ENCODE measurements at places on chromosomes 5 and 9. TPM values are rescaled to one million over a fixed set of nuclear protein-coding genes. Genes with fewer than 3 reads are reported as not detected.

GRCh38 chr9:116288658-116289057, 135.1 kb downstream of the PAPPA start:
- DNase-seq = no peak

DNA sequence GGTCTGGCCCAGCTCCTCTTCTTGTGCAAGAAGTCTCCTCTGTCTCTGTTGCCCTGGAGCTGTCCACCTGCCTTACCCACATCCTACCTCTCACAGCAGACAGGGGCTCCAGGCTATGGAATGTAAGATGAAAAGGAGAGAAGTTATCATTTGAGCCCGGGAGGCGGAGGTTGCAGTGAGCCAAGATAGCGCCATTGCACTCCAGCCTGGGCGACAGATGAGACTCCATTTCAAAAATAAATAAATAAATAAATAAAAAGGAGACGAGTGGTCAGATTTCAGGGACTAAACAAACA, 37.5 kb upstream of the DENND4C start:
- no peak for DNase-seq

The LRRC70 gene
- total RNA-seq = 0.36 TPM

GRCh38 chr5:36734422-36734821, 128.0 kb downstream of the SLC1A3 start:
- peak; percentile 16 for DNase-seq

GRCh38 chr5:157598350-157598936, 22.9 kb upstream of the ADAM19 start:
- DNase-seq = no peak

The C5 gene
- total RNA-seq = 3.5 TPM

The BARHL1 gene
- total RNA-seq = not detected

The DMRT1 gene
- not detected for total RNA-seq

The ROR2 gene
- total RNA-seq = 37.2 TPM

DNA sequence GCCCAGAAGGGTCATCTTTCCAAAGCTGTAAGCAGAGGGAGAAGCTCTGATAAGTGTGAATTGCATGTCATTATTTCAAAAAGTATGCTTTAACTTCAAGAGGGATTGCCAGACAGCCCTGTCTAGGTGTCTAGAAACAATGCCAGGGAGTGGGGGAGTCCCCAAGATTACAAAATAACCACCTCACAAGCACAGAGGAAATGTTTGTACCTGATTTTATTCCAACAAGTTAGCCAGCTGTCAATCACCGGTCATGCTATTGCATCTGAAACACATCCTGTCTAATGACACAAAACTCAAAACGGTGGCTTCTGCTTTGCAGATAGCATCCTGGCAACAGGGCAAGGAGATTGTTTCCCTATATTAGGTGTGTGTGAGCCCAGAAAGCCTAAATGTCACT, 154.2 kb upstream of the WWC1 start:
- no peak for DNase-seq

DNA sequence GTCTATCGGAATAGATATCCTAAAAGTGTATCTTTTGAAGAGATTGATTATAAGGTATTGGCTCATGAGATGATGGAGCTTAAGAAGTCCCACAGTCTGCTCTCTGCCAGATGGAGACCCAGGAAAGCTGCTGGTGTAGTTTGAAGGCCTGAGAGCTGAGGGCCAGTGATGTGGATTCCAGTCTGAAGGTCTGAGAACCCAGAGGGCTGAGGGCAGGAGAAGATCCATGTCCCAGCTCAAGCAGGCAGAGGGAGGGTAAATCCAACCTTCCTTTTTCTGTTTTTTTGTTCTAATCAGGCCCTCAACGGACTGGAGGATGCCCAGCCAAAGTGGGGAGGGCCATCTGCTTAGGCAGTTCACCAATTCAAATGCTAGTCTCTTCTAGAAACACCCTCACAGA, 11.0 kb upstream of the ABL1 start:
- DNase-seq = no peak

DNA sequence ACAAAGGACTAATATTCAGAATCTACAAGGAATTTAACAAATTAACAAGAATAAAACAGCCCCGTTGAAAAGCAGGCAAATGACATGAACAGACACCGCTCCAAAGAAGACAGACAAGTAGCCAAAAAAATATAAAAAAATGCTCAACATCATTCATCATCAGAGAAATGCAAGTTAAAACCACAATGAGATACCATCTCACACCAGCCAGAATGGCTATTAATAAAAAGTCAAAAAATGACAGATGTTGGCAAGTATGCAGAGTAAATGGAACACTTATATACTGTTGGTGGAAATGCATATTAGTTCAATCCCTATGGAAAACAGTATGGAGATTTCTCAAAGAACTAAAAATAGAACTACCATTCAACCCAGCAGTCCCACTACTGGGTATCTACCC, 302.7 kb upstream of the RGMB start:
- DNase-seq = no peak

DNA sequence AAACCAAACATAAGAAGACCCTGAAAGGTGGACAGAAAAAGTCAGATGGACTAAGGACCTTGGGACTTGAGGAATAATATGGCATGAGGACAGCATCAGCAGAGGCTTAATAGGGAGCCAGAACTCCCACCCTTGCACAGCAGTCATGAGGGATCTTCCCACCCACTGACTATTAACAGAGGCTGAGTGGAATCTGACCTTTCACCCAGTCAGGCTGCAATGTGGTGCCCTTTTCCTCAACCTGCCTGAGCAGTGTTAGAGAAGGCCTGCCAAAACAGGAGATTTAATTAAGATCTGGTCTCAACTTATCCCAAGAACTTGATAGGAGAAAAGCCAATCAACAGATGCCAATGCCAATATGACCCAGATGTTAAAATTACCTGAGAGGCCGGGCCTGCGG, 481.9 kb downstream of the KDM4C start:
- DNase-seq = no peak

DNA sequence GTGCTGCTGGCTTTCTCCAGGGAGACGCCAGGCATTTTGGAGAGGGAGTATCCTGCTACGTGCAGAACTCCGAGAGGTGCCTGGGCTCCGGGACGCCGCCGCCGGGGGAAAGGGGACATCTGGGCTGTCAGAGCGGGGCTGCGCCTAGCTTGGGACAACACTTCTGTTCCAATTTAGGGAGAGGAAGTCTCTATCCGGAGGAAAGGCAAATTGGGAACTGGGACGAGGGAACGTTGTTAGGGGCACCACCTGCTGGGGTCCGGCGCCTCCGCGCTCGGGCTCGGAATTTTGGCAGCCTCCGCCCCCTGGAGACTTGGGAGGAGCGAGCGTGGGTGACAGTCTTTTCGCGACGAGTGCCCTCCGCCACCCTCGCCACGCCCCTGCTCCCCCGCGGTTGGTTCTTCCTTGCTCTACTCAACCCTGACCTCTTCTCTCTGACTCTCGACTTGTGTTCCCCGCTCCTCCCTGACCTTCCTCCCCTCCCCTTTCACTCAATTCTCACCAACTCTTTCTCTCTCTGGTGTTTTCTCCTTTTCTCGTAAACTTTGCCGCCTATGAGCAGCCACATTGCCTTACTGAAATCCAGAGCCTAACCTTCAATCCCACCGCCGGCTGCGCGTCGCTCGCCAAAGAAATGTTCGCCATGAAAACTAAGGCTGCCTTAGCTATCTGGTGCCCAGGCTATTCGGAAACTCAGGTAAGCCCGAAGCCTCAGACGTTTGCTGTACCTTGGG, 1.6 kb downstream of the TSLP start:
- DNase-seq = peak; percentile 40

DNA sequence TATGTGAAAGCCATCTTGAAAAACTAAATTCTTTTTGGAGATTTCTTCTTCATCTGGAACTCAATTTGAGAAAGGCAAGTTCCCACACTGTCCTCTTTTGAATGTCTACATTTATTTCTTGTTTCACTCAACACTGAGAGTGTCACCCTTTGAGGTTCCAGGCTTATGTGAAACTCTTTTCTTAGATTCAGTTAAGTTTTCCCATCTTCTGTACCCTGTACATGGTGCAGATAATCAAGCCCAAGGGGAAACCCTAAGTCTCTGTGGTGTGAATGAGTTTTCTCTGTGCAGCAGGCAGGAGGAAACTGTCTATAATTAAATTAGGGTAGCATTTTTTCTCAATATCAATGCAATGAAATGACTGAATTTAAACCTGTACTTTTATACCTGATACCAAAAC, 72.3 kb upstream of the PRLR start:
- DNase-seq = no peak

GRCh38 chr5:171309276-171310211, 496 bp downstream of the TLX3 start:
- DNase-seq = no peak

- DNase-seq = no peak
Measured at GRCh38 chr5:73155271-73156222, 17.4 kb upstream of the TMEM174 start.

- DNase-seq = no peak
Measured at GRCh38 chr5:155021842-155022241, 8.3 kb downstream of the KIF4B start.

GRCh38 chr5:6376974-6377520, 1.3 kb downstream of the MED10 start:
- no peak for DNase-seq

The SNAPC3 gene
- 24.2 TPM for total RNA-seq

DNA sequence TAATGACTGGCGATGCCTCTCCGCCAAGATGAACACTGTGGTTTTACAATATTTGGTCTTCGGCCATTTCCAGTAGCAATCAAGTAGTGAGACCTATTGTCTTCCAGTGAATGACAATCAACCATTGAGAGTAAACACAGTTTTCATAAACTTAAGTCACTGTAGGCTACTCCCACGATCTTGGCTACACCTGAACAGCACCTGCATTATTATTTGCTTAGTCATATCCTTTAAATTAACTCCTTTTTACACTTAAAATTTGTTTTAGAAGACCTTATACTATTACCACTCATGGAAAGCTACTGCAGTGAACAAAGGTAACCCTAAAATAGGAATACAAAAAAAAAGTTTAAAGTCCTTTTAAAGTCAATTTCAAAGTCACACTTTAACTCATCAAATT, 58.2 kb downstream of the ZNF354C start:
- DNase-seq = no peak

The CDX1 gene
- not detected for total RNA-seq

GRCh38 chr9:26033336-26033735, 355.1 kb upstream of the TUSC1 start:
- DNase-seq = no peak

DNA sequence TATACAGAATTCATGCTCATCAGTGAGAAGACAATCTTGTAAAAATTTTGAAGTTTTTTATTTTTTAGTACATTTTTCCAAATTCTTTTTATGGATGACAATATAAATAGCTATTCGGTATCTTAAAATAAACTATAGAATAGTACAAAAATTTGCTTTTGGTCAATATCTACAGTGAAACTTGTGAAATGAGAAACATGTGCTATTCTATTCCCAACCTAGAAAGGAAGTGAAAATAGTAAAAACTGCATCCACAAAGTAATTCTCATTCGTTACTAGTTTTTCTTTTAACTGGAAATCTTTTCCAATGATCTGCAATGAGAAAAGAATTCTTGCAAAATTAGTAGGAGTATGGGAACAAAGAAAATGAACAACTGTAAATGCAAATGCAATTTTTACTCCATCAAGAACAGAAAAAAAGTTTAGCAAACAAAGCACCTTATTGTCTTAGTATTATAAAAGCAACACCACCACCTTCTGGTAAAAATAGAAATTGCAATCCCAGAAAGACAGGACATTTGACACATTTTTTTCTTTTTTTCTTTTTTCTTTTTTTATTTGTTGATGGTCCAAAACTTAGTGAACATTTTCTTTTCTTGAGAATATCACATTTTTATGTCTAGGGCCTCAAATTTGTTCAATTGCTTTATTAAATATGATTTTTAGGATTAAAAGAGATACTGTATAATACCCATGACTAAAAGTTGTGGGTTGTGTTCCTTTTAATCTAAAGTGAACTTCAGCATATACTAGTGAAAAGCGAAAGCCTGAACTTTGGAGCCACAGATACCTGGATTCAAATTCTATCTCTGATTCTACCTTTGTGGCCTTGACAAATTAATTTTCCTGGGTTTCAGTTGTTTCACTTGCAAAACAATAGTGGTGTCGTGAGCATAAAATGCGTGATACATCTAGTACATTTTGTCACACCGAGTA, 72.3 kb downstream of the SLCO4C1 start:
- no peak for DNase-seq

DNA sequence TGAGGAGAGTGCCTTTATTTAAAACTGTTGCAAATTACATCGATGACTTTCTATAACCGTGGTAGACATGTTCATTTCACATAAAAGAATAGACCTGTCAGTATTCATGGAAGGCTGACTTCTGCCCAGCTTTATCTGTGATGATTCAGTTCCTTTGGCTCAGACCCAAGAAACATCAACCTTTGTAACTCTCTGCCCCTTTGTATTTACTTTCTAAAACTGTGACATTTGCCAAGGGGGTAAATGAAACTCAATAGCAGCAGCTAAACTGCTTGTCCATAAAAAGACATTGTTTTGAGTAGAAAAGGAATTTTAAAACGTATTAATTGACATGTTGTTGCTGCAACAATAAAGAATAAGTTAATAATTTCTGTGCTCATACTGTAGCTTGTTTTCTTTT, 137.8 kb upstream of the ANKH start:
- DNase-seq = peak; percentile 83

GRCh38 chr5:81750308-81751008, 439 bp downstream of the SSBP2 start:
- DNase-seq = no peak

DNA sequence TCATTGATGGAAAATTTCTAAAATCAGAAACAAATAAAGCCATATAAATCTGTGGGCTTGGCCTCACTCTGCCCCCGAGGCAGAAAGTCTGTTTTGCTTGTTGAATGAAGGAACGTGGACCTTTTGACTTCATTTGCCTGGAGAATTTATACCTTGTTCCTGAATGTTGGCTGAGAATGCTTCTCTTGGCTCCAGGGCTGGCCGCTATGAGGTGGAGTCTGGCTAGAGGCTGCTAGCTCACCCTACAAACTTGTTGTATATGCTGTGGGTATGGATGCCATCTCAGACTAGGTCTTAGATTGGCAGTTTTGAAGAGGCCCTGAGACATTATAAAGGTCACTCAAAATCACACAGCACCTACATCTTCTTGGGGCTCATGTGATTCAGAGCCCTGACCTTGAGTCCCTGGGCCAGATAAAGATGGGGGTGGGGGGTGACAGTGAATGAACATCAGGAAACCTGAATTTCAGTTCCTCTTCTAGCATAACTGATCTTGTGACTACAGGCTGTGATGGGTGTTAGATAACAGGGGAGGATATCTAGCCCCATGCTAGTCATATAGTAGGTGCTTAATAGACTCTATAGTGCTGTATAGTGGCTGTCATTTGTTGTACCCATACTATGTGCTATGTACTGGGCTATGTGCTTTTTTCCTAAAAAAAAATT, 2.8 kb downstream of the GM2A start:
- DNase-seq = no peak

The TMEM215 gene
- total RNA-seq = not detected

DNA sequence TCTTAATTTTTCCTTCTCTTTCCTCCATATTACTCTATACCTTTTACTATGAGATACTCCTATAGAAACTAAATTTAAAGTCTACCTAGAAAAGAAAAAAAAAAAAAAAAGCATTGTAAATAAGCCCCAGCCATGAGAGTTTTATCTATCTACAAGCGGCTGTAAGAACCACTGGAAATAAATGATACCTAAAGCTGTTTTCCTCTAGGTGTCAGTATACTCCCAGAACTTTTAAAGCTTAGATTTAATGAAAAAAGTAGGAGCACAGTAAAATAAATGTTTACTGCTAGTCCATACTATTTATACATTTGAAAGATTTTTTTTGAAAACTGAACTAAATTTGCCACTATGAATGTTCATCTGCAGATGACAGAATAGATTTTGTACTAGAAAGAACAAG, 26.2 kb downstream of the TYRP1 start:
- no peak for DNase-seq

- no peak for DNase-seq
Measured at GRCh38 chr5:131812371-131813160, 15.7 kb upstream of the FNIP1 start.

The KIF27 gene
- total RNA-seq = 11.2 TPM

The GALNT12 gene
- total RNA-seq = 9.0 TPM
